ENCODE measurements at places on chromosomes 2 and 18. TPM values are rescaled to one million over a fixed set of nuclear protein-coding genes. Genes with fewer than 3 reads are reported as not detected.

The POTEI gene
- 0.50 TPM for total RNA-seq

GRCh38 chr2:181185421-181185820 is 205.0 kb downstream of the UBE2E3 start:
- H3K27ac ChIP-seq: no peak overlapping the region
- no peaks in the 10 kb centered on the region for H3K4me1 ChIP-seq
- no peak overlapping the region for H3K4me3 ChIP-seq

GRCh38 chr2:238005528-238005927 is 38.7 kb downstream of the UBE2F start:
- H3K27me3 ChIP-seq: no peaks in the 10 kb centered on the region
- H3K27ac ChIP-seq: no peak overlapping the region
- no peak for DNase-seq
- H3K4me3 ChIP-seq: no peak overlapping the region
- no peaks in the 10 kb centered on the region for H3K4me1 ChIP-seq

- H3K36me3 ChIP-seq: no peaks in the 10 kb centered on the region
- H3K4me3 ChIP-seq: peak overlapping the region; percentile 40
- H3K27ac ChIP-seq: no peak overlapping the region
- peaks cover 23% of the 10 kb centered on the region for H3K4me1 ChIP-seq
- DNase-seq: no peak
Observed at GRCh38 chr2:171409436-171409971, 24.3 kb downstream of the METTL8 start.

GRCh38 chr2:127081826-127082633 is 24.9 kb downstream of the BIN1 start:
- DNase-seq: no peak
- peaks cover 62% of the 10 kb centered on the region for H3K4me1 ChIP-seq
- H3K27me3 ChIP-seq: no peaks in the 10 kb centered on the region
- no peak overlapping the region for H3K27ac ChIP-seq
- H3K36me3 ChIP-seq: no peaks in the 10 kb centered on the region

DNA sequence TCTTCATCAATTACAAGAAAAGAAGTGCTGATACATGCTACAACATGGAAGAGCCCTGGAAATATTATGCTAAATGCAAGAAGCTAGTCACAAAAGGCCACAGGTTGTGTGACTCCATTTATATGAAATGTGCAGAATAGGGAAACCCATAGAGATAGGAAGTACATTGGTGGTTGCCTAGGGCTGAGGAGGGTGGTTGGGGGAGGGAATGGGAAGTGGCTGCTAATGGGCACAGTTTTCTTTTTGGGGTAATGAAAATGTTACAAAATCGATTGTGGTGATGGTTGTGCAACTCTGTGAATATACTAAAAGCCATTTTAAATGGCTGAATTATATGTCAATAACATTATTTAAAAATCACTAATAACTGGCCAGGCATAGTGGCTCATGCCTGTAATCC is 24.3 kb upstream of the RESP18 start:
- H3K36me3 ChIP-seq: no peaks in the 10 kb centered on the region
- DNase-seq: no peak
- H3K4me3 ChIP-seq: no peak overlapping the region
- no peak overlapping the region for H3K27ac ChIP-seq
- no peaks in the 10 kb centered on the region for H3K4me1 ChIP-seq

The RAB17 gene
- total RNA-seq: 1.4 TPM

DNA sequence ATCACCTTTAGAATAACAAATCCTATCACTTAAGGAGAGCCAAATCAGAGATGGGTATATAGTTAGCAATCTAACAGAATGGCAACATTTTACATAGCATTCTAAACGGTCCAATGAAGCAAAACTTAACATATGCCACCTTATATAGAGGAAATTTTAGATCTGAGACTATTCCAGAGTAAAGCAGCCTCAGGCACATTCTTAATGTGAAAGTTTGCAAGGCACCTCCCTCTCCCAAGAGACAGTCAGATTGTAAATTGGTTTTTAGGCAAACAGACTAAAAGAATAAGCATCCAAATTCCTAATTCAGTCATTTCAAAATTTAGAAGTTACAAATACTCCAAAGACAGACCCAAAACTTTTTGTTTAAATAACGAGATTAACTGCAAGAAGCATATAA is 292.9 kb downstream of the STK39 start:
- no peak for DNase-seq
- H3K27ac ChIP-seq: no peak overlapping the region
- no peaks in the 10 kb centered on the region for H3K27me3 ChIP-seq
- no peaks in the 10 kb centered on the region for H3K36me3 ChIP-seq

GRCh38 chr2:66442516-66443185 is 7.7 kb downstream of the MEIS1 start:
- H3K4me3 ChIP-seq: peak overlapping the region; percentile 45
- H3K4me1 ChIP-seq: peaks cover 25% of the 10 kb centered on the region
- H3K36me3 ChIP-seq: peaks cover 3% of the 10 kb centered on the region
- H3K27ac ChIP-seq: no peak overlapping the region
- peaks cover 10% of the 10 kb centered on the region for H3K27me3 ChIP-seq

The SERPINB11 gene
- total RNA-seq: not detected

- H3K27me3 ChIP-seq: no peaks in the 10 kb centered on the region
- H3K4me3 ChIP-seq: no peak overlapping the region
- H3K4me1 ChIP-seq: no peaks in the 10 kb centered on the region
- no peak overlapping the region for H3K27ac ChIP-seq
Observed at GRCh38 chr2:175203621-175204496, 22.3 kb upstream of the ATP5MC3 start.

GRCh38 chr18:76752400-76752799 is 70.0 kb upstream of the ZNF236 start:
- no peak for DNase-seq
- no peaks in the 10 kb centered on the region for H3K36me3 ChIP-seq
- H3K27me3 ChIP-seq: no peaks in the 10 kb centered on the region
- no peaks in the 10 kb centered on the region for H3K4me1 ChIP-seq
- H3K27ac ChIP-seq: no peak overlapping the region

The MAB21L4 gene
- 0.43 TPM for total RNA-seq

DNA sequence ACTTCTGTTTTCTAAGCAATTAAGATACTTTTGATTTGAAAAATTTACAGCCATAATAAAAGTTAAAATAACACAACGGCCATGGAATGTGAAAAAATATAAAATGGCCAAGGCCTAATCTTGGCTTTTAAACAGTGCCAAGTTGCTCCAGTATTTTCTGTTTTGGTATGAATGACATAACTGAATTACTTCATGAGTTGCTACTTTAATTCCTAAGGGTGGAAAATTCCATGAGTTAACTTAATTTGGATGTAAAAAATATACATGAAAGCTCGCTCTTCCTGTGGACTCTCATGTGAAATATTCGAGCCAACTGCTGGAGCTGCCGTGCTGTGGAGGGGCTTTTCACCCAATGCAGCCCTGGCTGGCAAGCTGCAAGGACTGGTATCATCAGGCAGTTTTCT is 286.0 kb upstream of the CCDC68 start:
- peaks cover 27% of the 10 kb centered on the region for H3K4me1 ChIP-seq
- no peaks in the 10 kb centered on the region for H3K27me3 ChIP-seq
- H3K36me3 ChIP-seq: no peaks in the 10 kb centered on the region
- no peak for DNase-seq
- no peak overlapping the region for H3K4me3 ChIP-seq

- peaks cover 3% of the 10 kb centered on the region for H3K27me3 ChIP-seq
- no peak overlapping the region for H3K27ac ChIP-seq
- no peak overlapping the region for H3K4me3 ChIP-seq
- peak; percentile 63 for DNase-seq
- H3K36me3 ChIP-seq: no peaks in the 10 kb centered on the region
- peaks cover 9% of the 10 kb centered on the region for H3K4me1 ChIP-seq
Observed at GRCh38 chr2:84846741-84847142, 34.1 kb downstream of the TRABD2A start.

DNA sequence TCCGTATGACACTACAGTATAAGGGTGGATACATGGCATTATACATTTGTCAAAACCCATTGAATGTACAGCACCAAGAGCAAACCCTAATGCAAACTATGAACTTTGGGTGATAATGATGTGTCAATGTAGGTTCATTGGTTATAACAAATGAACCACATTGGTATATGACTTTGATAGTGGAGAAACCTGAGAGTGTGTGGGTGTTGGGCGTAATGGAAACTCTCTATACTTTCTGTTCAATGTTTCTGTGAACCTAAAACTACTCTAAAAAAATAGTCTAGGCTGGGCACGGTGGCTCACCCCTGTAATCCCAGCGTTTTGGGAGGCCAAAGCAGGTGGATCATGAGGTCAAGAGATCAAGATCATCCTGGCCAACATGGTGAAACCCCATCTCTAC is 6.5 kb upstream of the ACTG2 start:
- no peak for DNase-seq
- H3K4me1 ChIP-seq: peaks cover 9% of the 10 kb centered on the region
- H3K36me3 ChIP-seq: no peaks in the 10 kb centered on the region
- H3K27me3 ChIP-seq: peaks cover 14% of the 10 kb centered on the region
- H3K27ac ChIP-seq: no peak overlapping the region
